Astrocyte (in vitro differentiated cells and primary cell): ENCODE measurements at places on chromosomes 3 and 15. TPM values are rescaled to one million over a fixed set of nuclear protein-coding genes. Genes with fewer than 3 reads are reported as not detected.

GRCh38 chr3:1216856-1217255 is 124.0 kb downstream of the CNTN6 start:
- H3K4me3 ChIP-seq: no peak overlapping the region
- no peaks in the 10 kb centered on the region for H3K36me3 ChIP-seq
- no peak overlapping the region for H3K27ac ChIP-seq
- H3K27me3 ChIP-seq: no peaks in the 10 kb centered on the region

GRCh38 chr3:133371181-133371580 is 28.7 kb upstream of the BFSP2 start:
- no peaks in the 10 kb centered on the region for H3K27me3 ChIP-seq
- no peak overlapping the region for H3K4me3 ChIP-seq
- H3K4me1 ChIP-seq: no peaks in the 10 kb centered on the region
- DNase-seq: no peak
- no peaks in the 10 kb centered on the region for H3K36me3 ChIP-seq

DNA sequence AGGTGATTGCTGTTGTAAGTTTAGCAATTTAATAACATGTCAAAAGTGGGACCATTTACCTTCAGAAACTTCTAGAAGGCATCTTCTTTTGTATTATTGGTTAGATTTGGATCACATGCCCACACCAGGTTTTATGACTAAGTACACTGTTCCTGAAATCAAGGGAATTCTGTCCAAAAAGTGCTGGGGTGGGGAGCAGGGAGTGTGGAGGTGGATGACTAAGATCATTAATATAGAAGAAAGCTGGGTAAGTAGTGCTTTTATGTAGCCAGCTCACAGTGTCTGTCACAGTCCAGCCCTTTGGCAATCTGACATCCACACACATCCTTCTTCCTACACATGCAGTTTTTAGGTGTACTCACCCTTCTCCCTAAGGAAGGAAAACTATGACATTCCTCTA is 120.0 kb downstream of the TMCO5A start:
- DNase-seq: peak; percentile 82
- H3K4me3 ChIP-seq: no peak overlapping the region
- H3K36me3 ChIP-seq: no peaks in the 10 kb centered on the region
- no peak overlapping the region for H3K27ac ChIP-seq
- no peaks in the 10 kb centered on the region for H3K27me3 ChIP-seq

- DNase-seq: no peak
- no peak overlapping the region for H3K4me3 ChIP-seq
- H3K4me1 ChIP-seq: no peaks in the 10 kb centered on the region
- peaks cover 13% of the 10 kb centered on the region for H3K36me3 ChIP-seq
These were observed 9.0 kb downstream of the DPH3 start for GRCh38 chr3:16255726-16256125.

GRCh38 chr3:57164657-57165573 is at the start of gene IL17RD:
IL17RD (minus strand) TSS chr3:57165353; CDS start chr3:57165286, 67 bp downstream.
- H3K36me3 ChIP-seq: no peaks in the 10 kb centered on the region
- H3K27me3 ChIP-seq: peaks cover 5% of the 10 kb centered on the region
- no peak within 1 kb of the TSS for H3K27ac ChIP-seq
- H3K4me1 ChIP-seq: peaks cover 25% of the 10 kb centered on the region
- DNase-seq: no peak
- H3K4me3 ChIP-seq: peak within 1 kb of the TSS; percentile 70

- H3K27ac ChIP-seq: no peak overlapping the region
- no peak overlapping the region for H3K4me3 ChIP-seq
- H3K4me1 ChIP-seq: peaks cover 8% of the 10 kb centered on the region
- DNase-seq: no peak
These were observed 33.0 kb upstream of the ARL14 start for GRCh38 chr3:160643994-160644393.

- H3K36me3 ChIP-seq: peaks cover 42% of the 10 kb centered on the region
- H3K4me1 ChIP-seq: peaks cover 34% of the 10 kb centered on the region
- peak; percentile 99 for DNase-seq
- H3K27me3 ChIP-seq: no peaks in the 10 kb centered on the region
- peak overlapping the region; percentile 76 for H3K27ac ChIP-seq
These were observed 124.2 kb downstream of the GHSR start for GRCh38 chr3:172323894-172324610.

DNA sequence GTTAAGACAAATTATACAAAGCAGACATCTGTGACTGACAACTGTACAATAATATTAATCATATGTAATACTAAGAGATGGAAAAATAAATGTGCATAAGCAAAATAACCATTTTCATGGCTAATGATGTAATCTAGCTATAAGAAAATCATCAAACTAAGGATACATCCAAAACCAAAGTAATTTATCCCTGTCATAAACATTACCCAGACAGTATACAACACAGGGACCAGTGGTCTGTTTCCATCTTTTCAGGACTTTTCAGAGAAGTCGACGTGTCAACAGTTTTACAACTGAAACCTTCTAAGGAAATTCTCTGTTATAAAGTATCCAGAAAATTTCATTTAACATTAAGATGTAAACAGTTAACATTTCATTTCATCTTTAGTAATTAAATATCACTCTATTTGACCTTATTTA is 11.0 kb downstream of the THBS1 start:
- no peaks in the 10 kb centered on the region for H3K27me3 ChIP-seq
- H3K4me3 ChIP-seq: no peak overlapping the region
- H3K4me1 ChIP-seq: peaks cover 17% of the 10 kb centered on the region
- DNase-seq: no peak
- peaks cover 98% of the 10 kb centered on the region for H3K36me3 ChIP-seq
- H3K27ac ChIP-seq: no peak overlapping the region

DNA sequence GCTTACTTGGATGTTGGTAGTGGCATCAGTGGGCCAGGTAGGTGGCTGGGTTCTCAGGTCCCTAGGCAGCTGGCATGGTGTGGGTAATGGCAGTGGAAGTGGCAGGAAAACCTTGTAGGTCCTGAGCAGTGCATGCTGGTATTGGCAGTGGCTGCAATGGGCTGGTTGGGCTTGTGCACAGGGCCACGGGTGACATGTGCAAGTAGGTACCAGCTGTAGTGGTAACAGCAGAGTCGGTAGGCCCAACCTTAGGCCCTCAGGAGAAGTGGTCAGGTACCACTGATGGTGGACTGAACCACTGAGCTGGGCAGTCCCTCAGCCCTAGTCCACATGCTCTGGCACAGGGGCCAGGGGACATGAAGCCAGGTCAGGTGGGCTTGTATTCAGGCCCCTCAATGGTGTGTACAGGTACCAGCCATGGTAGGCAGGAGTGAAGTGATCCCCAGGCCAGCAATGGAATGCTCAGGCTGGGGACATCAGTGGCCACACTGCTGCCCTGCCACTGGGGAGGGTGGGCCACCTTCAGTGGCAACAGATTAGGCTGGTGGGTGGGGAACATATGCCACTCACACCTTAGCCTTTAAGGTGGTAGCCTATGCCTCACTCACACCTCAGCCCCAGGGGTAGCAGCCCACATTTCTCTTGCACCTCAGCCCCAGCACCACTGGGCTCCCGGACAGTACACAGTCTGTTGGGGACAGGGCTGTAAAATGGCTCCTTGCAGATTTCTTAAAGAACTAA is 118.1 kb downstream of the LRRK1 start:
- H3K27me3 ChIP-seq: no peaks in the 10 kb centered on the region
- no peaks in the 10 kb centered on the region for H3K4me1 ChIP-seq
- H3K36me3 ChIP-seq: no peaks in the 10 kb centered on the region
- DNase-seq: no peak
- no peak overlapping the region for H3K27ac ChIP-seq
- no peak overlapping the region for H3K4me3 ChIP-seq

- no peak for DNase-seq
- no peak overlapping the region for H3K4me3 ChIP-seq
- no peak overlapping the region for H3K27ac ChIP-seq
- peaks cover 3% of the 10 kb centered on the region for H3K36me3 ChIP-seq
- peaks cover 32% of the 10 kb centered on the region for H3K4me1 ChIP-seq
- no peaks in the 10 kb centered on the region for H3K27me3 ChIP-seq
These were observed 19.9 kb downstream of the IQGAP1 start for GRCh38 chr15:90407871-90408317.

GRCh38 chr3:181302960-181303359 is 313.4 kb upstream of the DNAJC19 start:
- H3K4me3 ChIP-seq: no peak overlapping the region
- no peak for DNase-seq
- no peaks in the 10 kb centered on the region for H3K4me1 ChIP-seq
- H3K36me3 ChIP-seq: no peaks in the 10 kb centered on the region
- no peak overlapping the region for H3K27ac ChIP-seq

GRCh38 chr15:94855409-94856266 is 624.3 kb downstream of the MCTP2 start:
- H3K27ac ChIP-seq: no peak overlapping the region
- no peaks in the 10 kb centered on the region for H3K27me3 ChIP-seq
- no peaks in the 10 kb centered on the region for H3K36me3 ChIP-seq
- no peak overlapping the region for H3K4me3 ChIP-seq

GRCh38 chr3:42077785-42078184 is 13.4 kb upstream of the TRAK1 start:
- H3K27me3 ChIP-seq: no peaks in the 10 kb centered on the region
- DNase-seq: no peak
- H3K36me3 ChIP-seq: no peaks in the 10 kb centered on the region
- peaks cover 20% of the 10 kb centered on the region for H3K4me1 ChIP-seq

The GOLGA6D gene
- not detected in 2 replicates for total RNA-seq

The EAF2 gene
- 1.7 and 1.8 TPM in 2 replicates for total RNA-seq

The ATP13A4 gene
- 0.34 and 0.70 TPM in 2 replicates for total RNA-seq

The SCG3 gene
- total RNA-seq: 1.8 and 2.7 TPM in 2 replicates

The ZNF80 gene
- not detected in 2 replicates for total RNA-seq

The TMEM41A gene
- 21.5 and 22.7 TPM in 2 replicates for total RNA-seq
